ENCODE measurements at places on chromosomes 6 and 20.

GRCh38 chr6:56424064-56424463 lies 176.7 kb upstream of the COL21A1 start:
- DNase-seq: no peak

DNA sequence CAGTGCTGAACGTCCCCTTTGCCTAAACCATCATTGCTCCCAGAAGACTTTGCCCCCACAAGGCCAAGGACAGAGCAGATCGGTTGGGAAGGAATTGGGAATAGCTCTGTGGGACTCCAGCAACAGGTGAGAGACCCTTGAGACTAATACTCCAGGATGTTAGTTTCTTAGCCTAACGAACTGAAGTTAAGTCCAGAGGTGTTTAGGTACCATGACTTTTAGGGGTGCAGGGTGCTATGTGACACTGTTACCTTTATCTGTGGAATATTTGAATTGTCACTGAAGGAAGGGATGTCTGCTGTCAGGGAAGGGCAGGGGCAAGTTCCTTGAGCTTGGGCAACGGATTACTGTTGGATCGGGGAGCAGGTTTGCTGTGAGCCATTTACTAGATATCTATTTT lies 1.9 kb downstream of the BLCAP start:
- no peak for DNase-seq

DNA sequence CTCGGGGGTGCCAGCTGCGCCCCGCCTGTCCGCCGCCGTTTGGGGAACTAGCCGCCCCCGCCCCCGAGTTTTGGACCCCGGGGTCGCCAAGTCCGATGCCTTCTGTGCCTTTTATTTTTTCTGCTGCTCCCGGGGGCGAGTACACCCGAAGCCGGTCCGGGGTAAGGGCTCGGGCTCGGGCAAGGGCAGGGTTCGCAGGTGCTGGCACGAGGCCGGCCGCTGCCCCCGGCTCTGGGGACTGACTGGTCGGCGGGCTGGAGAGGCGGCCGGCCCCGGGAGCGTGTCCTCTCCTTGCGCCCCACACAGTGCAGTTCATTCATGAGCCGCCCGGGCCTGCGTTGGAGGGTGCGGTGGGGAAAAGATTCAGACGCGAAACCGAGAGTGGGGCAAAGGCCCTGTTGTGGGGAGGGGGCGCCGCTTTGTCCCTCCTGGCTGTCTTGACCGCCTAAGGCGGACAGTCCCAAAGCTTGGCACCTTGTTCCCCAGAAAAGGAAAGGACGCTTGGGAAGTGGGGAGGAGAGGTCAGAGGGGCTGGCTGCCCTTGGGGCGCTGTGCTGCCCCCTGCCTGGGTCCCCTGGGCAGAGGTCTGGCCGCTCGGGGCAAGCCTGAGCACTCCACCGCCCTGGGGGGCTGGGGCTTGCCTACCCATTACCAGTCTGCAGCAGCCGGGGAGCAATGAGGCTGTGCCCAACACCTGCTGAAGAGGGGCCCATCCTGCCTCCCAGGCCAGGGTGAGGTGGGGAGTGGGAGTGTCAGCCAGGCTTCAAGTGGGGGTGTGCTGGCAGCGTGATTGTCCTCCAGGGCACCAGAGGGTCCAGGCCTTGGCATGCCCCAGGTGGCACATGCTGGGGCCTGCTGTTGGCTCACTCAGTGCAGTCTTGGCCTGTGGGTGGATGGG lies 915 bp downstream of the TMEM63B start:
- no peak for DNase-seq

GRCh38 chr6:164898412-164898811 lies 411.0 kb downstream of the C6orf118 start:
- DNase-seq: no peak

GRCh38 chr6:34062156-34062555 lies 83.7 kb downstream of the GRM4 start:
- no peak for DNase-seq

GRCh38 chr6:166281104-166281503 lies 27.1 kb downstream of the PRR18 start:
- DNase-seq: no peak

GRCh38 chr20:39518654-39519053 lies 556.5 kb downstream of the DHX35 start:
- DNase-seq: no peak

DNA sequence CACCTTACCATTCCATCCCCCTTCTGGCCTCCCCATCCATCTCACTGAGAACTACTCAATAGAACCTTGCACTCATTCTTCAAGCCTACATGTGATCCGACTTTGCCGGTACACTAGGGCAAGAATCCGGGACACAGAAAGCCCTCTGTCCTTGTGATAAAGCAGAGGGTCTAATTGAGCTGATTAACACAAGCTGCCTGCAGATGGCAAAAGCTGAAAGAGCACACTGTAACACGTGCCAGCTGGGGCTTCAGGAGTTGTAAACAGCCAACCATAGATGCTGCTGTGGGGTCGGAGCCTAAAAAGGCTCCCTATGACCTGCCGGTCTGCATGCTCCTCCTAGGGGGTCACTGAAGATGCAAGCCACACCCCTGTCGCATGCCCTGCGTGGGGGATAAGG lies 124.1 kb downstream of the RNF144B start:
- no peak for DNase-seq

- DNase-seq: no peak
Measured at GRCh38 chr6:5529733-5530132, 268.4 kb downstream of the FARS2 start.

DNA sequence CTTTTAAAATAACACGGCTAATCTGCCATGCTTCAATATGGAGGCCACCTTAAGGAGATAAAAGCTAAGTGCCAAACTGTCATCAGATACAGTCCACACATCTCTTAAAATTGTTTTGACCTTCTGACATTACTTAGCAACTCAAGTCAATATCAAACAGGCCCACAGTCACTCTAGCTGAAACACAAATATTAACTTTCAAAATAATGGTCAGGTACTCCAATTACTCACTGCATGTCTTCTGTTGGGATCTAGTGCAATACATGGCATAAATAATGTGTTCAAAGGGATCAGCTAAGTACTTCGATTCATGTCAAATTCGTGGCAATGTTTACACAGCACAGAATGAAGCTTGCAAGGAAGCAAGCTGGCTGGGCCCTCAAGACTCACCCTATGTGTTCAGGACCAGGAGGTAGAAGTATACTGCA lies 133.9 kb upstream of the BEND6 start:
- no peak for DNase-seq

DNA sequence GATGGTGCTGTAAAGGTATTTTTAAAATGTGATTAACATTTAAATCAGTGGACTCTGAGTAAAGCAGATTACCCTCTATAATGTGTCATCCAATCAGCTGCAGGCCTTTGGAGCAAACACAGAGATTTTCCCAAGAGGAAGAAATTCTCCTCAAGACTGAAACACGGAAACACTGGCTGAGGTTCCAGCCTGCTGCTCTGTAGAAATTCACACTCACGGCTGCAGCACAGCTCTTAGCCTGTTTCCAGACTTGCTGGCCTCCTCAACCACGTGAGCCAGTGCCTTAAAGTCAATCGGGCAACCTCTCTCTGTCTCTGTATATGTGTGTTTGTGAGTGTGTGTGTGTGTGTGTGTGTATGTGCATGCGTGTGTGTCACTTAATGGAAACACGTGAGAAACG lies 41.1 kb downstream of the PDE10A start:
- DNase-seq: no peak

DNA sequence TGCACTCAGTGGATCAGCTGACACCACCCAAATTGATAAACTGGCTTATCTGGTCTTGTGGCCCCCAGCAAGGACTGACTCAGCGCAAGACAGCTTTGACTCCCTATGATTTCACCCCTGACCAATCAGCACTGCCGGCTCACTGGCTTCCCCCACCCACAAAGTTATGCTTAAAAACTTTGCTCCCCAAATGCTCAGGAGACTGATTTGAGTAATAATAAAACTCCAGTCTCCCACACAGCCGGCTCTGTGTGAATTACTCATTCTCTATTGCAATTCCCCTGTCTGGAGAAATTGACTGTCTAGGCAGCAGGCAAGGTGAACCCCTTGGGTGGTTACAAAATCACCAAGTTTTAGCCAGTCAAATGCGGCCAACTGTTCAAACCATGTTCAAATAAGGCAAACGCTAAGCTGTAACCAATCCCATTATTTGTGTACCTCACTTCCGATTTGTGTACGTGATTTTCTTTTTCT lies 32.5 kb downstream of the SLC22A2 start:
- no peak for DNase-seq

DNA sequence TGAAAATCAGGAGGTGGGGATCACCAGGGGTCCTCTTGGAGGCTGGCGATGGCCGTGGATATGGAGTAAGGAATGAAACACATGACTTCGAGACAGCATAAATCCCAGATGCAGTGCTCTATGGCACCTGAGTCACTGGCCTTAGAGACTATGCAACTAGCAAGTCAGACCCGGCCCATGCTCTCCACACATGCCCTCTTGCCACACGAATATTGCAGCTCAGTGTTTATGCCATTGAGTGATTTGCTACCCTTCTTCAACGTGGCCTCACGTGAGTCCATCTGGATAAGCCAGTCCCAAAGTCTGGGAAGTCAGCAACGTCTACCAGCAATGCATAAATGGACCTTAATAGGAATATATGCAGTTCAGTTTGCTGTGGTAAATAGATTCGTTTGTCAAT lies 466.3 kb downstream of the CD83 start:
- DNase-seq: no peak

DNA sequence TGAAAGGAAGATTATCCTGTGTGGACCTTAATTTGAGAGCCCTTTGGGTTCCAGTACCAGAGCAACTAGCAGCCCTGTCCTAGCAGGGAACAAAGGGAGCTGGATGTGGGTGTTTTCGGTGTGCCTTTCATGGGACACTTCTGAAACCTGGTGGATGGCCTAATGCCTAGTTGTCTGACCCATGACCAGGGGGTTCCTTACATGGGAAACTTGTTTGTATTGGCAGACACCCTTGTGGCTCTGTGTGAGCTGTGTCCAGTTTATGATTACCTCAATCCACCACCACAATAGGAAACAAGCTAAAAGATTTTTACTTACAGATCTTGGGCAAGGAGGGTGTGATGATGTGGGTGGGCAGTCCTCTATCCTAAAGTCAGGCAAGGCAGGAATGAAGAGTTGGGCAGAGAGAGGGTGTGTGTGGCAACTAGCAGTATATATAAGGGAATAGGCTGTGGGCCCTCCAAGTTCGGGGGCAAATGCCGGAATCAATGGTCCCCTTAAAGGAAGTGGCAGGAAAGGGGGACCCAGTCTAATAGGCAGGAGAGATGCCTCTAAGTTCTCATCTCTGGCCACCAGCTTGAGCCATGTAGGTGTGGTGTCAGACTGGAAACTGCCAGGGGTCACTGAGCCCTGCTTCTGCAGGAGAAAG lies 264.6 kb downstream of the QKI start:
- no peak for DNase-seq

DNA sequence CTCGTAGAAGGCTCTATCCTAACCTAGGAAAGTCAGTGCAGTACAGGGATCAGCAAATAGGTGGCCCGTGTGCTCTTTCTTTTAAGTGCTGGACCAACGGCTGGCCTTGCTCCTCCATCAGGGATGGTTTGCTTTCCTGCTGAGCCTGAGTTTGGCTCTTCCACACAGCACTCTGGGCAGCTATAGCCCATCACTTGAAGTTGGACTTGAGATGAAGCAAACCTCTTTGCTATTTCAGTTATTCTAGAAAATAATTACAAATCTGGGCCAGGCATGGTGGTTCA lies 66.9 kb upstream of the KCNK16 start:
- no peak for DNase-seq

- no peak for DNase-seq
Measured at GRCh38 chr20:62920039-62920645, 6.2 kb downstream of the DIDO1 start.

GRCh38 chr20:19867940-19868371 lies 109.9 kb downstream of the RIN2 start:
- no peak for DNase-seq

GRCh38 chr20:64069614-64070243 lies 6.7 kb downstream of the TCEA2 start:
- no peak for DNase-seq

DNA sequence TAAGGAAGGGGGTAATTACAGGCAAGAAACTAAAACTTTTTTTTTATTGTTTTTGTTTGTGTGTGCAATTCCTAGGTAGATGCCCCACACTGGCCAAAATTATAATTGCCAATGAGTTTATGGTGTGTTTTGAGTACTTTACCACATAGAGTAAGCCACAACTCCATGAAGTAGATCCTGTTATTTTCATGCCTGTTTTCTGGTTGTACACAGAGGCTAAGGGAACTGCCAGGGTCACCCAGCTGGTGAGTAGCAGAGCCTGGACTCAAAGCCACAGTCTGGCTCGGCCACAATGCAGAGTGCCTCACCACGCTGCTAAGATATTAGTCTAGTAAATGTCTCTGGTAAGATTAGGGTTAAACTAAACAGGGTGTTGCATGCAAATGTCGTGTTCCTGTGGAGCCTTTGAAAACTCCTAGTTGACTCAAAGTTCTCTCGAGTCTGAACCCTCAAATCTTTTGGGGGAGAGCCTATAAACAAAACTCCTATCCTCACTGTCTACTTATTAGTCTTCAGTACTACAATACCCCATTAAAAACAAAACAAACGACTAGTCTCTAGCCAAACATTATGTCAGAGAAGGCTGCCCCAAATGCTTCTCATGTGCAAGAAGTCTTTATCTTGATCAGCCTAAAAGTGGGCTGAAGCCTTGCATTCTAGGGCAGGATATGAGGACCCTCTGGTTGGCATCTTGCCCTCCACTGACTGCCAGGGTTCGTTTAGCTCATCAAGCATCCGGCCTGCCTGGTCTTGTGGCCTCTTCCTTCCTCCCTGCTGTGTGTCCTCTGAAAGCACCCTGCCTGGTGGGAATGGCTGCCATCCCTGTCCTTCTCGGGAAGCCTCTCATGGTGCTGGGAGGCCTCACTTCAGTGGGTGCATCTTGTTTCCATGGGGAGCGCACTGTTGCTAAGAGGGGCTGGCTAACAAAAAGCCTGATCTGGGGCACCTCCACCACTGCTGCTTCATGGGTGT lies 4.2 kb downstream of the DUSP22 start:
- no peak for DNase-seq

GRCh38 chr6:3573670-3574069 lies 116.8 kb upstream of the SLC22A23 start:
- no peak for DNase-seq

DNA sequence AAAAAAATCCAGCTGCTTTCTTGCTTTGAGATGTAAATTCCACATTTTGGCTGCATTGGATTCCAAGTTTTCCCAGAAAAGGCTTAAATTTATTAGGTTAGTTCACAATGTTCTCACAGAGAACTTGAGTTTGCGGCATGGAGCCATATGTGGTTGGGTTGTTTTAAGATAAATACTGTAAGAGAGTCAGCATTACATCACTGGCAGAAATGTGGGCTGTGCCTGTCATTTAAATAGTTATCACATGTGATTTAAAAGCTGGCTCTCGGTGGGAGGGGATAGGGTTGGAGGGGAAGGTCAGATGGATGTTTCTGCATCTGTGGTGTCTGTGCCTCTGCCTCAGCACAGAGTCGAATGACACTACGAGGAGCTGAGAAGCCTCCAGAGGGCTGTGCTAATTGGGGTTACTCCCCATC lies 73.8 kb upstream of the SCP2D1 start:
- peak; percentile 59 for DNase-seq

- DNase-seq: no peak
Measured at GRCh38 chr20:9070304-9070703, 1.4 kb downstream of the PLCB4 start.

- no peak for DNase-seq
Measured at GRCh38 chr6:93392797-93393196, 26.6 kb downstream of the EPHA7 start.

GRCh38 chr6:158619922-158620801 lies 24.4 kb downstream of the DYNLT1 start:
- DNase-seq: no peak

Data from AG04450 (cell line).